ENCODE measurements at places on chromosomes 2 and 18.

- peak; percentile 29 for DNase-seq
Measured at GRCh38 chr2:187689372-187689771, 135.1 kb upstream of the TFPI start.

DNA sequence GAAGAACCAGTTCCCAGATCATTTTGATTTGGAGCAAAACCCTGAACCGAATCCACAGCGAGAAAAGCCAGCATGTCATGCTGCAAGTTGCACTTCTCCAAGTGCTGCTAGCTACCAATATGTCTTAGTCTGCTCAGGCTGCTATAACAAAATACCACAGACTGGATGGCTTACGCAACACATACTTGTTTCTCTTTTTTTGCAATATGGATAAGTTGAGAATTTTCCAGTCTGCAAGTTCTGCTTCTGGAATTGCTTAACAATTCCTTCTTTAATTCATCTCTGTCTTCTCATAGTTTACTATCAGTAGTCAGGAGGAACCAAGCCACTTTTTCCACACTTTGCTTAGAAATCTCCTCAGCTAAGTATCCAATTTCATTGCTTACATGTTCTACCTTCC, 105.9 kb upstream of the RBBP8 start:
- no peak for DNase-seq

GRCh38 chr2:192327576-192327975, 132.8 kb upstream of the TMEFF2 start:
- DNase-seq = no peak

DNA sequence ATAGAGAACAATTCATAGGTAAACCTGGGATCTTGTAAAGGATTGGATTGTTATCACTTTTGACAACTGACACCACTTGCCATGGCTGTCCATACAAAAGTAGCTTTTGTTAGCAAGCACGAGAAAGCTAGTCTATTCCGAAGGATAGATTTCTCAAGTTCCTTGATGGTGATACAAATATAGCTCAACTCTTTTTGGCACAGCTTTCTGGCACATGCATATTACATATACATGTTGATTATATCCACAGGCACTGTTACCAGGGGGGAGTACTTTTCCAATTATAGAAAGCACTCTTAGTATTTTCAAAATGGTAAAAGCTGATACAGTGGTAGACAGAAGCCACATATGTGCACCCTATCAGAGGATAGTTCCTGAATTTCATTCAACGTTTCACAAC, 168.9 kb downstream of the UPP2 start:
- no peak for DNase-seq

DNA sequence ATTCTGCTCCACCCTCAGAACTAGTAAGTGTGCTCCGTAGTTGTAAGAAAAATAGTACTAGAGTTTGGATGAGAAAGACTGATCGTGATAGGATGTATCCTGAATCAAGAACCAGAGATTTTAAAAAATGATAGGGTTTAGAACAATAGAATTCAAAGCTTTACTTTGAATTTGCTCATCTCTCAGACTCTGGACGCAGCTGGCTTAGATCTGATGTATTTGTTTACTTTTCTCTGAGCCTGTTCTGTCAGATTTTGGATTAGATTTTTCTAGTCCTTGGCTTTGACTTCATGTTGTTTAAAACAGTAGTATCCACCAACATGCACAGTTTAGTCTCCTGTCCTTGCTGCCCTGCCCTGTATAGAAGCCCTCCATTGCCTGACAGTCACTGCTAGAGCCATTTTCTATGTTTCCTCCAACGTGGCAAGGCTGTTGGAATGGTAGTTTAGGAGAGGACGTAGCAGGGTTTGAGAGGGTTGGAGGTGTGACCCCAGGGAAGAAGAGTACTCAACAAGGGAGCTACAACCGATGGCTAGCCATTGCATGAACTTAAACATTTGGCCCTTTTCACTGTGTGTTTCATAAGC, 92.4 kb downstream of the MYO3B start:
- DNase-seq = no peak

DNA sequence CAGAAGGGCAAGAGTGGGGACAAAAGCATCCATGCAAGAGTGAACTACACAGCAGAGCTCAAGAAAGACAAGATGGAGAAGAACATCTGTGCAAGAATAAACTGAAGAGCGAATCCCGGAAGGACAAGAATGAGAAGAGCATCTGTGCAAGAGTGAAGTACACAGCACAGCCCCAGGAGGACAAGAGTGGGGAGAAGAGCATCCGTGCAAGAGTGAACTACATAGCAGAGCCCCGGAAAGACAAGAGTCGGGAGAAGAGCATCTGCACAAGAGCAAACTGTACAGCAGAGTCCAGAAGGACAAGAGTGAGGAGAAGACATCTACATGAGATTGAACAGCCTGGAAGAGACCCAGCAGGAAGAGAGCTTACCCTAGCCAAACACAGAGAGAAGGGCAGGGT, 284.6 kb downstream of the PIEZO2 start:
- DNase-seq = no peak

- no peak for DNase-seq
Measured at GRCh38 chr2:234571620-234572407, 74.9 kb upstream of the ARL4C start.

DNA sequence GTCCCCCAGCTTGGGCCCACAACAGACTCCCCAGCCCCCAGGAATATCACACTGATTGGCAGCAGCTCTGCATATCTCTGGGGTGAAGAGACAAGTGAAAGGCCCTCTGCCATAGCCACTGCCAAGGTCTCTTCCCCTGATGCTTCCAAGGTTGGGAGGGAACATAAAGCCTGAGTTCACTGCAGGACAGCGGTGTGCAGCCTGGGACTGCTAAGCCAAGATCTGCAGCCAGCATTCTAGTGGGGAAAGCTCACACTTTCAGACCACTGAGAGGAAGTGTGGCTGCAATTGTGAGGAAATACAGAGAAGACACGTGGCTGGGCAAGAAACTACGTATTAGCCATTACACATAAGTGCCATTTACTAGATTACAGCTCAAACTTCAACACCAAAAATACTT, 100.7 kb downstream of the MAIP1 start:
- DNase-seq = no peak

GRCh38 chr2:69300650-69301049, 86.4 kb downstream of the GFPT1 start:
- DNase-seq = no peak
